Hematopoietic multipotent progenitor cell treated with erythropoietin and hydrocortisone succinate and interleukin-3 and kit ligand, for 15 days (in vitro differentiated cells): ENCODE measurements at places on chromosomes 4 and X.

- peak; percentile 16 for DNase-seq
These were observed 76.9 kb downstream of the STIM2 start for GRCh38 chr4:26937567-26937966.

DNA sequence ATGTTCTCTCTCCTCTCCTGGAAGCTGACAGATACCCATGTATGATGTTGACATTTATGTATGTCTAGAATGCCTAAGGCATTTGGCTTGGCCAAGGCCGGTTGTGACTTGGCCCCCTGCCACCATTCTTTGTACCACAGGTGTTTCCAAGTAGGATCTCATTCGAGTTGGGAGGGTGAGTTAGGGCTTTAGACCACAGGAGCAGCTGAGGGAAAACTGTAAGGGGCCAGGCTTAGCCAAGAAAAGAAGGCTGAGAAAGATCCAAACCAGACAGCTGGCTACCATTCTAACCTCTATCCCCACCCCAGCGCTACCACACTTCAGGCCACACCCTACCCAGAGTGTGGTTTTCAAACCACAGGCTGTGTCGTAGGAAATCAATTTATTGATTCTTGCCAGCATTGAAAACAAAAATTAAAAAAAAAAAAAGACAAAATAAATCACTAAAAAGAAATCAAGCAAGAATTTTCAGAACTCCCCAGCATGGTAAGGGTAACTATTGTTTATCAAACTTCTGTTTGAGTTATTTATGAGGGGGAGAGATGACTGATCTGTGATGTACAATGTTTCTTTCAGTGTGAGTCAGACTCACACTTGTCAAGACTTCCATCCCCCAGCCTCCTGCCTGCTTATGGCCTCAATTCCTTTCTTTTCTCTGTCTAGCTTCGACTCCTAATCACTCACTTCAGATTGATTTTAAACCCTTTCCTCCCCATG lies 9.9 kb downstream of the TMSB4X start:
- no peak for DNase-seq

- DNase-seq, result no peak
These were observed 57.5 kb downstream of the PCDH18 start for GRCh38 chr4:137474711-137475301.

GRCh38 chrX:17602245-17602644 lies 135.0 kb upstream of the SCML1 start:
- no peak for DNase-seq

DNA sequence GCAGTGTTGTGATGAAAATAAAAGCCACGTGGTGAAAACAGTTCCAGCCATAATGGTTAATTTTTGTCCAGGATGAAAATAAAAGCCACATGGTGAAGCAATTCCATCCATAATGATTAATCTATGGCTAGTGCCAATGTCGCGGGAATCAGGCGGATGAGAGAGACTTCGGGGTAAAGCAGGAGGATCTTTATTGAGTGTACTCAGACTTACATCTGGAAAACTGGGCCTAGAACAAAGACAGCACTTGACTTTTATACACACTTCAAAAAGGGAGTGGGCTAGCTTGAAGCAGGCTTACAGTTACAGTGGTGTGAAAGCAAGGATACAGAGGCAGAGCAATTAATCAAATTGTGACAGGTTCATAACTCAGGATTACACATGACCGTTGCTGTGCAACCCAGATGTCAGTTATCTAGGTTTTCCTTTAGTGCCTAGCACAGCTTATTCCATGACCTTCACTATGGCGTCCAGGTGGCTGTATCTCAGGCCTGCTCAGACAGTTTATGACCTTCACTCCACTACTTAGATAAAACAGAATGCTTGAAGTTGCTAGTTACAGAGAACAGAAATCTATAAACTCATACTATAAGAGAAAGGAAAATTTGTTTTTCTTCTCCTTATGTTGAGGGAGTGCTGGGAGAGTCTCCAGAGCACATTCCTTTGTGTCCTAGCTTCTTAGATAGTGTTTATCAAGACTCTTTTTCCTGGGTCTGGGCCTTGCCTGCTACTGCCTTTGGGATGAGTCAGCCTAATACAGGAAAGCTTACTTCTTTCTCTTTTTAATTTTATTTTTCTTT lies 5.9 kb upstream of the PLA2G12A start:
- no peak for DNase-seq

- no peak for DNase-seq
These were observed 4.3 kb downstream of the QRFPR start for GRCh38 chr4:121376556-121376955.

- no peak for DNase-seq
These were observed 164.4 kb upstream of the RAPGEF2 start for GRCh38 chr4:158938220-158939044.
